ENCODE measurements at places on chromosomes 6 and 20. TPM values are rescaled to one million over a fixed set of nuclear protein-coding genes. Genes with fewer than 3 reads are reported as not detected.

HLA-F gene
- 22.3 TPM for total RNA-seq

SLC24A3 gene
- under 0.01 TPM for total RNA-seq

ULBP1 gene
- total RNA-seq = under 0.01 TPM

NRSN1 gene
- total RNA-seq = not detected

CD83 gene
- 3.8 TPM for total RNA-seq

DZANK1 gene
- total RNA-seq = 0.38 TPM

OOEP gene
- 0.13 TPM for total RNA-seq

TNFRSF6B gene
- 15.4 TPM for total RNA-seq

COX4I2 gene
- not detected for total RNA-seq

TMEM242 gene
- total RNA-seq = 5.3 TPM

ASIP gene
- total RNA-seq = not detected

KCNQ2 gene
- total RNA-seq = not detected

CCN5 gene
- not detected for total RNA-seq

MYT1 gene
- total RNA-seq = not detected

ADGB gene
- total RNA-seq = not detected

FGD2 gene
- not detected for total RNA-seq

TPBG gene
- 5.9 TPM for total RNA-seq

CLPSL1 gene
- not detected for total RNA-seq

ACSS1 gene
- 9.4 TPM for total RNA-seq

ETV7 gene
- 0.13 TPM for total RNA-seq

SLC17A1 gene
- total RNA-seq = not detected

HCRTR2 gene
- total RNA-seq = not detected

PBOV1 gene
- not detected for total RNA-seq

TUBB1 gene
- total RNA-seq = not detected

PDYN gene
- not detected for total RNA-seq

CARMIL1 gene
- 0.77 TPM for total RNA-seq

WDR27 gene
- 12.5 TPM for total RNA-seq

PSORS1C2 gene
- total RNA-seq = not detected

BMP7 gene
- not detected for total RNA-seq

SGK2 gene
- under 0.01 TPM for total RNA-seq

TCFL5 gene
- 9.5 TPM for total RNA-seq

FABP7 gene
- not detected for total RNA-seq

OR2W1 gene
- total RNA-seq = not detected
